ENCODE measurements at places on chromosomes 11 and 22.

GRCh38 chr22:28112548-28113043, 193.5 kb upstream of the PITPNB start:
- DNase-seq: no peak

DNA sequence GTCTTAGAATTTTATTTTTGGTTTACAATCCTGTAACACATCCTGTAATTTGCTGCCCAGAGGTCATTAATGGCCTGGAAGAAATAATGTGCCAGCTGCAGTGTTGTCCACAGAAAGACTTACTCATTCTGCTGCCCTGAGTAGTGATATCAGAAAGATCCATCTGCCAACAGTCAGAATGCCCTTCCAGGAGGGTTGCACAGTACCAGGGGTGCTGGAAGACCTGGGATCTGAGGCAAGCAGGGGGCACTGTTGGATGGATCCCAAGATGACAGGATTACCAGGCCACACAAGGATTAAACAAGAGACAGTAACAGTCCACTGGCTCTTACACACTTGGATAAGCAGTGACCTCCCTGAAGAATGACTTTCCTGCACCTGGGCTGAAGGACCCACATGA, 93.8 kb upstream of the TOP3B start:
- no peak for DNase-seq

GRCh38 chr11:110513259-110513801, 83.6 kb downstream of the FDX1 start:
- no peak for DNase-seq

- DNase-seq: no peak
Measured at GRCh38 chr11:35142481-35143075, 3.6 kb downstream of the CD44 start.

GRCh38 chr11:76659672-76660532, 10.6 kb downstream of the LRRC32 start:
- DNase-seq: no peak

GRCh38 chr22:43853328-43853931, 8.9 kb downstream of the SULT4A1 start:
- no peak for DNase-seq

GRCh38 chr11:75853971-75854370, 39.0 kb downstream of the UVRAG start:
- no peak for DNase-seq

DNA sequence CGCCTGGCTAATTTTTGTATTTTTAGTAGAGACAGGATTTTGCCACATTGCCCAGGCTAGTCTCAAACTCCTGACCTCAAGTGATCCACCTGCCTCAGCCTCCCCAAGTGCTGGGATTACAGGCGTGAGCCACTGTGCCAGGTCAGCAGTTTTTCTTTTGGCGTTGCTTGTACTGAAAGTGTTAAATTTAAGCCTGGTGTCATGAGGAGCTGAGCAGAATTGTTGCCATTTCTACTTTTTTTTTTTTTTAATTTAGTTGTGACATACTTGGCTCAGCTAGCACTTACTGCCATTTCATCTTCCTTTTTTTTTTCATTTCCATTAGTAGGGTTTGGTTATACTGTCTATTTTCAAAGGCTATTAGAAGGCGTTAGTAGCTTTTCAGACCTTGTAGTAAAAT, 10.7 kb downstream of the TAB1 start:
- DNase-seq: no peak
